ENCODE measurements at places on chromosomes 2 and 18.
A peak's percentile ranks its signal among the peaks of the same experiment; 100 is the strongest.

DNA sequence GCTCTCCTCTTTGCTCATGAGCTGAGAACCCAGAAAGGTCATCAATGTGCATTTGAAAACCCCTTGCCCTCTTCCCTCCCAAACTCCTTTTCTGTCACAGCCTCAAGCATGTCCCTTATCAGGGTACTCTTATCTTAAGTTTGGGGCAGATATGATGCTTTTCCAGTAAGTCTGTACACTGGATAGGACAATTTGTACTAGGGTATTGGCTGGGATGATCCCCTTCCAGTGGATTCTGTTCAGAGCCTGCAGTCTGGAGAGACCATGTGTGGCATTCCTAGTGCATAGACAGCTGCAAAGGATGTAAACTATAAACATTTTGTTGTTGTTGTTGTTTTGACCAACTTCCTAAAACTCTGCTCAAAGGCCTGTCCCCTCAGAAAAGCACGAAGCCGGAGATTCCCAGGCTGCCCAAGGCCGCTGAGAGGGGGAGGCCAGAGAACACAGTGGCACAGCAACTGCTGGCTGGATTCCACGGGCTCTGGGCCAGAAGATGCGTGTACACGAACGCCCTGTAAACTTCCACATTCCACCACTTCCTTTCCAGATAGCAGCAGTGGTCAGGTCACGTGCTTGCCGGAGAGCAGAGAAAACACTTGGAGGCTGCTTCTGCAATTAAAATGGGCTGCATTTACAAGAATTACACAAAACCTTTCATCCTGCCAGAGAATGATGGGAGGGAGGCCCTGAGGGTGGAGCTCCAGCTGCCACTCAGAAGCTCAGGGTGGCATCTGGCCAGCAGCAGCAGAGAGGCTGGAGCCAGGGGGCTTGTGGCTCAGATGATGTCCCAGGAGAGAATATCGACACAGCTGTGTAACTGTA is 42.1 kb downstream of the BMP10 start:
- DNase-seq = peak; percentile 86

GRCh38 chr2:189137519-189137918 is 42.0 kb downstream of the COL5A2 start:
- DNase-seq = no peak

GRCh38 chr2:120037995-120038541 is 25.2 kb downstream of the EPB41L5 start:
- no peak for DNase-seq

DNA sequence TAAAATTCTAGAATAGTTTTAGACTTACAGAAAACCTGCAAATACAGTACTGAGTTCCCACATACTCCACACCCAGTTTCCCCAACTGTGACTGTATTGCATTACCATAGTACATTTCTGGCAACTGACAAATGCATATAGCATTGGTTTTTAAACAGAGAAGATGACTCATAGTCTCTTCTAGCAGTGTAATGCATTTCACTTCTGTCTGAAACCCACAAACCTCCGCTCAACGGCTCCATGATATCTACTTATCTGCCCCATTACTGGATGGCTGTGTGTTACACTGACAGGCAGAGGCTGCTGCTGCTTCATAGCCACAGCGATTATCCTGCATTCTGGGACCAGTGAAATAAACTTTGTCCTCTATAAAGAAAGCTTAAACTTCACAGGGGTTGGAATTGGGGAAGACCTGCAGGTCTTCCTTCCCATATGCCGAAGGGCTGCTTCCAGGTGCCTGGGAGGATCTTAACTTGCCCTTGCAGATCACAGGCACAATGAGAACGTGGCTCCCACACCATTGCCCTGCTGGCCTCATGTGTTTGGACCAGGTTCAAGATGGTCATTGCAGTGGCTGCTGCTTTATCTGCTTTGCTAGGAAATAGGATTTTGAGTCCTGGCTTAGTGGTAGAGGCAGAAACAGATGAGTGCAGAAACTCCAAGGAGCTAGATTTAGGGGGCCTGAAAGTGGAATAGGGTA is 742.6 kb upstream of the HS6ST1 start:
- DNase-seq = no peak

DNA sequence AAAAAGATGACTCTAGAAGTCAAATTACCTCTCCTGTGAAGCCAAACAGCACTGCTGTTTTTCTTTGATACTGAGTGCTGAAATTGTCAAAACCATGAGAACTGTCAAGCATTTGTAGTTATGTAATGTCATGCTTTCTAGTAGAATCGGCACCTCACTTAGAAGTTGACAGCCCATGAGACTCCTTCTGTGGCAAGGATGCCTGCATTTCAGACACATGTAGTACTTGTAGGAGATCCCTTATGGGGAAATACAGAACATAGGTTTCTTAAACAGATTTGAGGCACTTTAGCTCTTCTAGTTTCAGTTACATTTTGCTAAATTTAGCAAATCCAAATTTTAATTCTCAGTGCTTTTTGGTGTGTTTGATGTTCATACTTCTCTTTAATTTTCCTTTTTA is 15.7 kb downstream of the ZNF407 start:
- no peak for DNase-seq

- DNase-seq = no peak
These were observed 73.6 kb downstream of the DYSF start for GRCh38 chr2:71526975-71527374.

GRCh38 chr18:23115683-23116096 is 19.6 kb upstream of the CABLES1 start:
- peak; percentile 95 for DNase-seq

GRCh38 chr18:9596226-9596625 is 18.1 kb downstream of the PPP4R1 start:
- no peak for DNase-seq

DNA sequence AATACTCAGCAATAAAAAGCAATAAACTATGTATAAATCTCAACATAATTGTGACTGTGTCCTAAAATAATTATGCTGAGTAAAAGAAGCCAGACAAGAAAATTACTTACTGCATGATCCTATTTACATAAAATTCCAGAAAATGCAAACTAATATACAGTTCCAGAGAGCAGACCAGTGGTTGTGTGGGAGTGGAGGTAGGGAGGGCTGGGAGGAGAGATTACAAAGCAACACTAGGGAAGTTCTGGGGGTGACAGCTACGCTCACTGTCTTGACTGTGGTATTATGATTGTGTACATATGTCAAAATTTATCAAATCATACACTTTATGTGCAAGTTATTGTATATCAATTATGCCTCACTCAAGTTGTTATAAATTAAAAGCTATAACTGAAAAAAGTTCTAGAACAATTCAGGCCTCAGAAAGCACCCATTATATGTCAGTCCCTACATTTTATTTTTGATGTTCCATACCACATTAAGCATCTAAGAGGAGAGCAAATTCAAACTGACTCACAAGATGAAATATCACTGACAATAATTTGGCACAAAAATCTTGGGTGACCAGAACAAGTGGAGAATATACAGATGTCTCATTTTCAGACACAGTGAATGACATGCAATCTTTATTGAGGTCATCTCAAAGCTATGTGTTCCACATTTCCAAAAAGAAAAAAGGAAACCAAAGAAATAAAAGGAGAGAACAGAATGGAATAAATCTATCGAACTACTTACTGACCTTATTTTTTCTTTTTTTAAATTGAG is 85.1 kb downstream of the ANTXR1 start:
- no peak for DNase-seq

- DNase-seq = no peak
These were observed 205.2 kb upstream of the APCDD1 start for GRCh38 chr18:10249270-10249669.

- no peak for DNase-seq
These were observed 27.7 kb upstream of the DSC3 start for GRCh38 chr18:31070206-31070605.

DNA sequence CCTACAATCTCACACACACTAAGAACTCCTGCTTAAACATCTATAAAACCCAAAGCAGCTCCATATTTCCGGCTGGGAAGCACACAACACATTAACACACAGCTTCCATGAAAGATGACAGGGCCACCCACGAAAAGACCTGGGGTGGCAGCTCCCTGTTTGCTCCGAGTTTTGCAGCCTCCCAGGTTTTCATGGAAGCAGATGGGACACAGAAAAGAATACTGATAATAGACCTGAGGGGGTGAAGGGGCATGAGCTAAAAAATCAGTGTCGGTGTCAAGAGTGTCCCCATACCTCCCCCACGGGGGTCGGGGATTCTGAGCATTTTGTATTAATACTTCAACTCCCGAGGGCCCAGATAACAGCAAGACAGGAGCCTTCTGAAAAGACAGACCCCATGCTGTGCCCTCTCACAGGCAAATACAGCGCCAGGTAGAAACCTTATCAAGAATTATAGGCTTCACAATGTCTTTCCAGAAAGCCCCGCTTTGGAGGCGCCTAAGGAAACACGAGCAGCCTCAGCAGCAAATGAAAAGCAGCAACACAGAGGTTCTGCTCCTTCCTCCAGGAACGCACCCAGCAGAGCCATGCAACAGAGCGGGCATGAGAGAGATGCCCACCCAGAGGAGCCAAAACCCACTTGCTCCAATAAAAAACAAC is 50.5 kb downstream of the ZNF516 start:
- no peak for DNase-seq

GRCh38 chr2:39738936-39739335 is 40.1 kb downstream of the THUMPD2 start:
- no peak for DNase-seq

DNA sequence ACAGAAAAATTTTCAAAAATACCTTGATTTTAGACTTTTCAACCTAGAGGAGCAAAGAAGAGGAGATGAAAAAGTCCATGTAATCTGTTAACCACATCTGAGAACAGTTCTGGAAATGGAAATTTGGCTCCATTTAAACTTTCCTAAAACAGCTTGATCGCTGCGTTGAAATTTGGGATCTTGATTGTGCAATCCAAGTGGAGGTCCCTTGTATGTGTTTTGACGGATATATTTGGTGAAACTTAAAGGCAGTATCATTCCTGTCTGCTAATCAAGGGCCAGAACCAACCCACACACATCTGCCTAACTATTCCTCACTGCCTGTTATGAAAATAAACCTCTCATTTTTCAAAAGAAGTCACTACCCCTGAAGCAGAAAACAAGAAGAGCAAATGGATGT is 46.6 kb downstream of the SPATS2L start:
- no peak for DNase-seq

- DNase-seq = no peak
These were observed 60.7 kb downstream of the ANKRD62 start for GRCh38 chr18:12154361-12154760.

GRCh38 chr2:191675807-191676721 is 1.9 kb upstream of the NABP1 start:
- DNase-seq = no peak

DNA sequence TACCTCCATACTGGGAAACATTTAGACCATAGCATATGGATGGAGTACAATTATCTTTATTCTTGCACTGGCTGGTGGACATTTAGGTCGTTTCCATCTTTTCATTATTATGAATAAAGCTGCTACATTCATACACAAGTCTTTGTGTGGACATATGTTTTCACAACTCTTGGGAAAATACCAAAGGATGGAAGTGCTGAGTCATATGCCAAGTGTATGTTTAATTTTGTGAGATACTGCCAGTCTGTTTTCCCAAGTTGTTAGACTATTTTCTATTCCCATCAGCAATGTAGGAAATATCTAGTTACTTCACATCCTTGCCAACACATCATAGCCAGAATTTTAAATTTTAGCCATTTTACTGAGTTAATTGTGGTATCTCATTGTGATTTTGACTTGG is 91.5 kb downstream of the GALNT13 start:
- DNase-seq = no peak

DNA sequence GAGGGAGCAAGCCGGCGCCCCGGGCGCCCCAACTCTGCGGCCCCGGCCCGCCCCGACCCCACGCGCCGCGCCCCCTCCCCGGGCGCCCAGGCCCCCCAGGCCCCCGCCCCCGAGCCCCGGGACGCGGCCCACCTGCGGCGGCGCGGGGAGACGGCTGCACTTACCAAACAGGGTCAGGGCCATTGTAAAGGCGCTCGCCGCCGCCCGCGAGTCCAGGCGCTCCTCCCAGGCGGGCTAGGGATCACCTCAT is 526 bp downstream of the CHN1 start:
- no peak for DNase-seq

GRCh38 chr18:2897448-2898185 is 50.8 kb downstream of the EMILIN2 start:
- DNase-seq = no peak

DNA sequence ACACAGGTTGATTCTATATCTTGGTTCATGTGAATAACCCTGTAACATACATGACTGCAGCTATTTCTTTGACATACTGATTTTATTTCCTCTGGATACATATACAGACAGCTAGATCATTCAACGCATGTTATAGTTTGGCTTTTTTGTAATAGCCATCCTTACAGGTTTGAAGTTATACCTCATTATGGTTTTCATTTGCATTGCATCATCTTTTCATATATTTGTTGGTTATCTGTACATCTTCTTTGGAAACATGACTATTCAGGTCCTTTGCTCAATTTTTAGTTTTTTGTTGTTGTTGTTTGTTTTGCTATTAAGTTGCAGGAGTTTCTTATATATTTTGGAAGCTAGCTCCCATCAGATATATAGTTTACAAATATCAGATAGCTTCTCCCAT is 276.2 kb upstream of the NETO1 start:
- DNase-seq = no peak

GRCh38 chr2:8232871-8233270 is 449.0 kb upstream of the ID2 start:
- no peak for DNase-seq

GRCh38 chr2:157986761-157987160 is 110.6 kb upstream of the ACVR1 start:
- DNase-seq = no peak

- DNase-seq = no peak
These were observed 27.8 kb upstream of the CREB1 start for GRCh38 chr2:207501802-207502576.

- DNase-seq = no peak
These were observed 124.2 kb downstream of the OLA1 start for GRCh38 chr2:174124181-174124580.

- no peak for DNase-seq
These were observed 239.5 kb upstream of the COL3A1 start for GRCh38 chr2:188734691-188735090.

DNA sequence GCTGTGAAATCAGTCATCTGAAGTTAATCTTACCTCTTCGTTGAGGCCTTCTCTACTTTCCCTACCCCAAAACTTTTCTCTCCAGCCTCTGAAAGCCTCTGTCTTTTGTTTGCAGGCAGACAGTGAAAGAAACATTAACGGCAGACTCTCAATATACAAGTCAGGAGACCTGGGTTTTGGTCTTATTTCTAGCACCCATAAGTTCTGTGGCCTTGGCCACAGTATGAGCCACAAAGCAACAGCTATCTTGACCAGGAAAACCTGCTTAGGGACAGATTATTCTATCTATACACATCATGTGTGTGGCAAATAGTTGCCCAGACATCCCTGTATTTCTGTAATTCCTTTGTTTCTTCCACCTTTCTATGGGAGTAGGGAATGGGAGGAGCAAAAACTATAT is 318.3 kb downstream of the AGPS start:
- DNase-seq = no peak
